ENCODE measurements at places on chromosomes 6 and 20.

DNA sequence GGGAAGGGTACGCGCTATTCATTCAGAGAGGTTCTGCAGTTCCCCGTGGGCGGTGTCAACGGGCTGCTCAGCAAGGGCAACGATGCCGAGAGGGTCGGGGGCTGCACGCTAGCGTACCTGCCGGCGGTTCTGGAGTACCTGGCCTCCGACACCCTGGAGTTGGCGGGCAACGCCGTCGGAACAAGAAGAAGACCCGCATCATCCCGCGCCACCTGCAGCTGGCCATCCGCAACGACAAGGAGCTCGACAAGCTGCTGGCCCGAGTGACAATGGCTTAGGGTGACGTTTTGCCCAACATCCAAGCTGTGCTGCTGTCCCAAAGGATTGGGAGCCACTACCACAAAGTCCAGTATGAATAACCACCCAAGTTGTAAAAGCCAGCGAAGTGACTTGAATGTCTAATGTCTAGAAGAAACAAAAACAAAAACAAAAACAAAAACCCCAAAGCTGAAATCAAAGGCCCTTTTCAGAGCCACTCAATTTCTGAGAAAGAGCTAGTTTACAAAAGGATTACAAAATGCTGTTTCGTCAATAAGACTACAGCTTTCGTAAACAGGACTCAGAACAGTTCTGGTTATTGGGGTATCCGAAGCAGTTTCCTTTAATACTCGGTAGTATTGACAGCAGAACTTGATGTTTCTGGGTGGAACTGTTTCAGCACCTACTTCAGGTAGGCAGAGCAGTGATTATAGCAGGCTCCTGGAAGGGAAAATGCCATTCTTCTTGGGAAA lies 21.9 kb upstream of the SLC17A4 start:
- DNase-seq, result no peak

DNA sequence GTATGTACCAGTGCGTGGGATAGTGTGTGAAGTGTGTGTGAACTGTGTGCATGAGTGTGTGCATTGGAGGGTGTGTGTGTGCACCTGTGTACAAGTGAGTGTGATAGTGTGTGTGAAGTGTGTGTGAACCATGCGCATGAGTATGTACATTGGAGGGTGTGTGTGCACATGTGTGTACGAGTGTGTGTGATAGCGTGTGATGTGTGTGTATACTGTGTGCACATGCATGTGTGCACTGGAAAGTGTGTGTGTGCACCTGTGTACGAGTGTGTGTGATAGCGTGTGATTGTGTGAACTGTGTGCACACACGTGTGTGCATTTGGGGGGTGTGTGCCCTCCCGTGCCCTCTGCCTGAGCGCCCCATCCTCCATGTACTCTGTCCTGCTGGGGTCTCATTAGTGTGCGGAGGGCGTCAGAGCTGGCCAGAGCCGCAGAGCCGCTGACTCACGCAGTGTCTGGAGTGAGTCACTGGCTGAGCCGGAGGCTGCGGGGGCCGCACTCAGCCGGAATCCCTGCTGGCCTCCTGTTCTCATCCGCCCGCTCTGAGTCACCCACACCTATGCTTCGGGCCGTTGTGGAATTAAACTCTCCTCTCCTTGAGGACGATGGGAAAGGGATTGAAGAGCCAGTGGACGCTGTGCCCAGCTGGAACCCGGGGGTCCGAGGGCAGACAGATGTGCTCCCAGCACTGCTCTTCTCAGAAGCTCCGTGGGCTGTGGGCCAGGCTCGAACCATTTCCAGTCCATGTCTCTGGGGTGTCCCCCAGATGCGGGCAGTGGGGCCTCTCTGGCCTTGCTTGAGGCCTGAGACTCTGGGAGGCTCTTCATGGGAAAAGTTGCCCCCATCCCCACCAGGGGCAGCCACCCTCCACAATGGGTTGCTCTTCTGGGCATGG lies 27.3 kb upstream of the STX16 start:
- DNase-seq, result no peak

GRCh38 chr6:39558079-39558478 lies 167.1 kb downstream of the KIF6 start:
- DNase-seq, result no peak

DNA sequence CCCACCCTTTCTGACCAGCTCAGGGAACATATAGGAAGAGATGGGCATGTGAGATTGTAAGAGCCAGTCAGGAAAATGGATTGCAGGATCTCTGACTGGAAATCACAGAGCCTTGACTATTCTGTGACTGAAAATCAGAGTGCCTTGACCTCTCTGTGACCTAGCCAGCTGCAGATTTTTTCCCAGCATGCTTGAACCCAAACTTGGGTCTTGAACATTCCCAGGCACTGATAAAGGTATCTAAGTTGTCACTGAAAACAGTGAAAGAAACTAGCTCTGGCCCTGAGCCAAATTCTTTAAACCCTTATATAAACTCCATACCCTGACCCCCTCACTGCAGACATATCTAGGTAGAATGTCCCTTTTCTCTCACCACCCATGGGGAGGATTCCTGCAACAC lies 2.3 kb upstream of the ZNF165 start:
- DNase-seq, result no peak

DNA sequence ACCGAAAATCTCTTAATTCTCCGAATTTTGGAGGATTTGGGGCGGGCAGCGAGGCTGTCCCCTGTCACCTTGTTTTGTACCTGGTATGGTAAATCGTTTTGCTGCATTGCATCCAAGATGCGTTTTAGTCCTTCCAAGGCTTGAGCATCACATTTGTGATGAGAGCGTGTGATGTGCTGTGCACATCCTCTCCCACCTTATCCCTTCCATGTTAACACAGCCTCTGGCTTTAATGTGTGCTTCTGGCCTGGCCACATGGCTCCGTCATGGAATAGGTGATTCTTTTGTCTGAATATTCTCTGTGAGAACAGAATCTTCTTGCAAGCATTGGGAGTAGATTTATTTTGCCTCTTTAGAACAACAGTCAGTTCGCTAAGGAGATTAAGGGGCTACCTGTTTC lies 763 bp downstream of the TMEM14A start:
- no peak for DNase-seq

DNA sequence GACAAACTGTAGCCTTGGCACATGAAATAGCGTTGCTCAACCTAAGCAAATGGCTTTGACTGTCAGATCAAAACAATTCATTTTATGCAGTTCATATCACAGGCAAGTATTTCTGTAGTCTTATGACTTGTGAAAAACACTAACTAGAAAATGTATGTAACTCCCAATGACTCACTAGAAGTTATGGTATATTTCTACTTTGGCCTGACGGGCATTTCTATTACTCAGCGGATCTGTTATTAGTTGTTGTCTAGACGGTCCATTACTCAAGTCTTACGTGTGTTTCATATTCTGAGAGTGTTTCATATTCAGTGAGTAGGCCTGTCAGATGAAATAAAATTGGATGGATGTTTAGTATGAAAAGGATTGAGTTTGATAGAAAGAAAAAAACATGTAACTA lies 880.9 kb downstream of the PRIM2 start:
- DNase-seq, result no peak

DNA sequence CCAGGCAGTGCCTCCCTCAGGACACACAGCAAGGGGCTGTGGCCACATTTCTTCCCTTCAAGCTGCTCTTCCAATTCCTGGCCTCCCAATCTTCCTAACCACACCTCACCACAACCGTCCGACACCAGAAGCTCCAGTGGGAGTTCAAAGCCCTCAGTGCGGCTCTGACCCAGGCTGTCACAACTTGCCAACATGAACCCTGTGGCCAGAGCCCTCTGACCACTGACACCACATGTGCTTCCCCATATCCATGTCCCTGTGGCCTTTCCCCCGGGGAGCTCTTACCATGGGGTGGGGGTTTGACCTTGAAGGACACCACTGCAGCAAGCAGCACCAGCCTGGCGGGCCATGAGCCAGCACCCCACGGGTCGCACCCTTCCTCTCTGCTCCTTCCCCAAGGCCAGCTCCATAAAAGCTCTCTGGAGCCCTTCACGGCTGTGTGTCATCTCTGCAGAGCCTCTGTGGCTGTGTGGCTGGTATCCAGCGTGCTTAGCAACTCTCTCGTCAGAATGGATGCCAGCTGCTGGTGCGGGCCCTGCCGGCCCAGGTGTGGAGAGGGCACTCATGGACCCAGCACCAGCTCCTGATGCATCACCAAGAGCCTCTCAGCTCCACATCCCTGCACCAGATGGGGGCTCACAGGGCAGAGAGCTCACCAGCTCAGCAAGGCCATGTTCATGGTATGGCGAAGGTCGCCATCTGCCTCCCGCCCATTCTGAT lies 106.1 kb downstream of the PSMB1 start:
- DNase-seq, result no peak

Data from activated T-helper 1 cell treated with anti-CD3 and anti-CD28 coated beads, Interleukin-2, amount 50 U/mL, for 16 hours (primary cell).